ENCODE measurements at places on chromosomes 16 and 17.

- ATAC-seq = no peak
Observed at GRCh38 chr16:68972013-68972412, 128.7 kb downstream of the TANGO6 start.

DNA sequence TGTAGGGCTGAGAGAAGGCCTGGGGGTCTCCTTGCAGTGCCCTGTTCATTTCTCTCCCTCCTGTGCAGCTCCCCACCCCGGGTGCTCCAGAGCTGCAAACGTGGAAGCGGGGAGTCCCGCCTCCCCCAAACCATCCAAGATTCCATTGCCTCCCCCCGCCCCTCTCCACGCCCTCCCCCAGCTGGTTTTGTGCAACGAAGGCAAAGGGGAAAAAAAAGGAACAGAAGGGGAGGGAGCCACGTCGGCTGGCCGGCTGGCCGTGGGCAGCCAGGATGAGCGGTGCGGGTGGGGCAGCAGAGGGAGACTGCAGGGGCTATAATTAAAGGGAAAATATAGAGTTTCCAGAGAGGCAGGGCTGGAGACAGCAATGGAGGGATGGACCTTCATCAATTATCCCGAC is 1.7 kb upstream of the COL1A1 start:
- no peak for ATAC-seq

GRCh38 chr17:43583332-43583731 is 37.2 kb upstream of the ETV4 start:
- ATAC-seq = no peak

DNA sequence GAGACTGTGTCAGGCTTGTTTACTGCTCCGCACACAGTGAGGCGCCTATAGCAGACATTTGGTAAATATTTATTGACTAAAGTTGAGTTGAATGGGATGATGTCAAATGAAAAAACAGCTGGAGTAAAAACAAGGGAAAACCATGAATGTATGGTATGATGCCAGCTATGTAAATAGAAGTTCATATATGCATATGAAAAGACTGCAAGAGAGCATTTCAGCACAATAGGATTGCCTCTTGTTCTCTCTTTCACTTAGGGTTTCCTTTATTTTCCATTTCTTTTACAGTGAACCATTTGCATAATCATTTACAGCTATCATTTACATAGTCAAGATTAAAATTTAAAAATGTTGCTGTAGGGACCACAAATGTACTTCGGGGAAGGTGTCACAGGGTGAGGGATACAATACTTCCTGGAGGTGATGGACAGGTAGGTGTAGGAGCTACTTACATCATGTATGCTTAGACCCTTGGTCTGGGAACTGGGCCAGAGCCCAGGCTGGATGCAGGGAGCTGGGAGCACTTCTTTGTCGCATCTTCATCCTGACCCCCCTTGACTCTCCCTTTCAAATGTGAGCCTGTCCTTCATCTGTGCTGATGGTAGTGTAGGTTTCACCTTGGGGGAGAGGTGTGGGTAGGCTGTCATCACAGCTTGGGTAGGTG is 113.3 kb downstream of the UTP18 start:
- no peak for ATAC-seq

GRCh38 chr17:863880-864279 is 81.7 kb downstream of the MRM3 start:
- no peak for ATAC-seq
